Stimulated activated CD8-positive, alpha-beta memory T cell treated with anti-CD3 and anti-CD28 coated beads, Interleukin-7, amount 100 ng/mL, for 48 hours (primary cell): ENCODE measurements at places on chromosomes 16 and 17.
A peak's percentile ranks its signal among the peaks of the same experiment; 100 is the strongest.

GRCh38 chr16:46843898-46844642 lies 13.1 kb upstream of the C16orf87 start:
- no peak for DNase-seq

DNA sequence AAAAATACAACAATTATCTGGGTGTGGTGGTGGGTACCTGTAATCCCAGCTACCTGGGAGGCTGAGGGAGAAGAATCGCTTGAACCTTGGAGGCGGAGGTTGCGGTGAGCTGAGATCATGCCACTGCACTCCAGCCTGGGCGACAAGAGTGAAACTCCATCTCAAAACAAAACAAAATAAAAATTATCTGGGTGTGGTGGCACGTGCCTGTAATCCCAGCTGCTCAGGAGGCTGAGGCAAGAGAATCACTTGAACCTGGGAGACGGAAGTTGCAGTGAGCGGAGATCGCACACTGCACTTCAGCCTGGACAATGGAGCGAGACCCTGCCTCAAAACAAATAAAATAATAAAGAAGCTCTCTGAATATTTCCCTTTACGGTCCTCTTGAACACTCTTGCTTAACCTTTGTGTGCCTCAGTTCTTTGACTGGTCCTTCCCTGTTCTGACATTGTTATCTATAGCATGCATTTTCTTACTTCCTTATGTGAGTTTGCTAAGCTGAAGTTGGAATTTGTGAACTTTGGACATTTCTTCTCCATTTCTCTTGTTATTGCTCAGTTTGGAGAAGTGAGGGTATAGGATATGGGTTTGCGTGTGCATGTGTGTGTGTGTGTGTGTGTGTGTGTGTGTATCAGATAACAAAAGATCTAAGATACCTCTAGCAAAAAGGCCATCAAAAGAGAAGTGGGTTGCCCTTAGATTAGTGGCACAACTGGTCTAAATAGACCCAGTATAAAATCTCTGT lies 29.7 kb upstream of the WSB1 start:
- no peak for DNase-seq

GRCh38 chr17:69466905-69467667 lies 52.6 kb downstream of the MAP2K6 start:
- no peak for DNase-seq

- no peak for DNase-seq
These were observed 341.0 kb downstream of the SEC14L1 start for GRCh38 chr17:77481476-77482374.

DNA sequence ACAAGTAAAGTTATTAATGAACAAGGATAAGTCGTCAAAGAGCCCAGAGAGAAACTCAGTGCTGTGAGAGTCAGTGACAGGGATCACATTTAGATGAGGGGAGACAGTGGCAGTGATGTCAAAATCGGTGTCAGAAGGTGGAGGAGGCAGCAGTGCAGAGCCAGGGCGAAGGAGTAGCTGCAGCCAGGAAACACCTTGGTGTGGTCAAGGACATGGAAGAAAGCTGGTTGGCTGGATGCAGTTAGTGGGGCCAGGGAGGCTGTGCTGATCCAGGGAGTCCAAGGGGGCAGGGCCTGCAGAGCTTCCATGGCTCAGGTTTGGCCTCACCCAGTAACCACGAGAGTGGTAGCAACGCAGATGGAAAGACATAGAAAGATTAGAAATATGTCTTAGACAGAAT lies 50.7 kb upstream of the ADORA2B start:
- no peak for DNase-seq

DNA sequence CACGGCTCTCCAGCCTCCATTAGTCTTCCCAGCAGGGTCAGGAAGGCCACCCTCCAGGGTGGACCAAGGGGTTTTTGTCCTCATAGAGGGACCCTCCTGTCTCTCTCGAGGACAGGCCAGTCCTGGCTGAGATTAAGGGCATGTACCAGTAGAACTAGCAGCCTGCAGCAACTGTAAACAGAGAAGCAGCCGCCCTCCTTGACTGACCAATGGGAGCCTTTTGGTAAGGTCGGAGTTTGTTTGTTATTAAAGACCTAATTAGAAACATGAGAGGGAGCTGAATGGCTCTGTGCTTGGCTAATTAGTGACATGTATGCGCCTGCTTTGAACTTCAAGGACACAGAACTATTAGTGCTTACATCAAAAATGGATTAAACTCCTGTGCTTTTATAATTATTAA lies 80.0 kb downstream of the CCDC182 start:
- no peak for DNase-seq

DNA sequence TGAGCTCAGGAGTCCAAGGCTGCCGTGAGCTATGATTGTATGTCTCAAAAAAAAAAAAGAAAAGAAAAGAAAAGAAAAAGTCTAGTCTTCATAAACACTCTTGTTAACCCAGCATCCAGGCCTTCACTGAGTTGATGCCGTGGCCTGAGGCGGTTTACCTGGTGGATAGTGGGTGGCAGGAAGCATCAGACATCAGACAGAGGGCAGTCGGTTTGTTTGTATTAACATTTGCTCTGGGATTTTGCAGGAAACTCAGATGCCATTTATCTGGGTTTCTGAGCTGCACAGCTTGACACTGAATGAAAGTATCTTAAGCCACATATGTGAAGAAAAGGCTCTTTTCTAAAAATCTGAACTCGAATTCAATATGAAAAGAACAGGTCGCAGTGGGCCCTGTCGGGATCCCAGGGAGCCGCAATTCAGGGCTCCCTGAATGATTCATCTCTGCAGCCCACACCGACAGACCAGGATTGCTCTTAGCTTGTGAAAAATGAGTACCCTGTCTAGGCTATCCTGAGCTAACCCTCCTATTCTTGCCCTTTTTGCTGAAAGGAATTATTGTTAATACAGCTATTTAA lies 1.1 kb upstream of the DBNDD1 start:
- DNase-seq, result no peak

DNA sequence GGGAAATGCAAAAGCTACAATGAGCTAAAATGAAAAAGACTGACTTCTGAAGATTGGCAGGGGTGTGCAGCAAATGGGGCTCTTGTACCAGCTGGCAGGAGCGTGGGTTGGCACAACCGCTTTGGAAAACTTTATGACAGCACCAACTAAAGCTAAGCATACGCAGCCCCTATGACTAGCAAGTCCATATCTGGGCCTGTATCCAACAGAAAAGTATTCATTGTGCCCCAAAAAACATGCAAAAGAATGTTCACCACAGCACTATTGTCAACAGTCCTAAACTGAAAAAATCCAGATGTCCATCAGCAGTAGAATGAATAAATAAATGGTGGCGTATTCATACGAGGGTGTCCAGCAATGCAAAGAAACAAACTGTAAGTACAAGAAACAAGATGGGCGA lies 22.6 kb upstream of the ITGA3 start:
- DNase-seq, result no peak

DNA sequence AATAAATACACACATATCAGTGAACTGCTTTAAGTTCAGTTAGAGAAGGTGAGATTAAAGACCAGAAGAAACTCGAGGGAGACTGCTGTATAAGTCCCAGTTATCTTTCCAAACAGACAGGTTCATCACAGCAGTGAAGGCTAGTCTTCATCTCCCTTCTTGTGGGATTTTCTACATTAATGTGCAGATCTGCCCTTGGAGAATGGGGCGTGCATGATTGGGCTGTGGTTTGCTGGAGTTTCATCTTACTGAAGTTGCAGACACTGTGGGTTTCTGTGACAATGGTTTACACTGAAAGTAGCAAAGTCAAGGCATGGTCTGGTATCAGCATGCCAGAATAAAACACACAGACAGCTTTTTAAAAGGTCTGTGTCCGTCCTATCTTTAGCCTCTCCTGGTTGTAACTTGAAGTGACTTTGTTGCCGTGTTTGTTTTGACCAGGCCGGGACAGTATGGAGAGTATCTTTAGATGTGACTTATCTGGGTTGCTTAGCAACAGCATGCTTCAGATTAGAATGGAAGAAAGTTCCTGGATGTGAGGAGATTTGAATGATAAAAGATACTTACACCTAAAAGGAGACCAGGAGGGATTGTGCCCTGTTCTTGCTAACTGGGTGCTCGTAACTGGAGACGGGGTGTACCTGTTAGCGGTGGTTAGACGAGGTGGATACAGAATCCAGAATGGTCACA lies 16.1 kb downstream of the NAA60 start:
- DNase-seq, result no peak

GRCh38 chr17:8365143-8365542 lies 11.4 kb downstream of the KRABD2 start:
- DNase-seq, result no peak

GRCh38 chr17:2064980-2065785 lies 10.3 kb downstream of the HIC1 start:
- peak; percentile 63 for DNase-seq

DNA sequence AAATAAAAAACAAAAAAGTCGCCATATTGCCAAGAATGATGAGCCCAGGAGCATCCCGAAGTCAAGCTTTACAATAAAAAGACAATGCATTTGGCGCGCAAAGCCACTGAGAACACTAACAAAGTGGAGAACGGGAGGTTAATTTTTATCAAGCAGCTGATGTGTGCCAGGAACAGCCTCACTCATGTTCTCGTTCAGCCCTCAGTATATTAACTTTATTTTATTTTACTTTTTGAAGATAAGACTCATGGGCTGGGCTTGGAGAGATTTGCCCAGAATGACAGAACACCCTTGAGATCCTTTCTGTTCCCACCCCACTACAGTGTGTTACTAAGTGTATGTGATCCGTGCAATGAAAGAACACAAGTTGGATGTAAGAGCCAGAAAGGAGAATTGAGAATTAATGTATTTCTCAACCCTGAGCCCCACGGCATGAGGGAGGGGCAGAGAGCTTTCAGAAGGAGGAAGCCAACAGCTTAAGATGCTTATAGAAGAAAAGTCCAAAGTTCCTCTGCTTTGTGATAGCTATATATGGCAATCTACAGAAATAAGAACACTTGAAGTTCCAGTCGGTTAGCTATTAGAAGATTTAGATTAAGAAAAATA lies 48.4 kb downstream of the COTL1 start:
- DNase-seq, result no peak

GRCh38 chr16:262121-262745 lies 13.5 kb downstream of the RGS11 start:
- DNase-seq, result no peak

- no peak for DNase-seq
These were observed 27.5 kb upstream of the ADCY7 start for GRCh38 chr16:50238868-50239301.

DNA sequence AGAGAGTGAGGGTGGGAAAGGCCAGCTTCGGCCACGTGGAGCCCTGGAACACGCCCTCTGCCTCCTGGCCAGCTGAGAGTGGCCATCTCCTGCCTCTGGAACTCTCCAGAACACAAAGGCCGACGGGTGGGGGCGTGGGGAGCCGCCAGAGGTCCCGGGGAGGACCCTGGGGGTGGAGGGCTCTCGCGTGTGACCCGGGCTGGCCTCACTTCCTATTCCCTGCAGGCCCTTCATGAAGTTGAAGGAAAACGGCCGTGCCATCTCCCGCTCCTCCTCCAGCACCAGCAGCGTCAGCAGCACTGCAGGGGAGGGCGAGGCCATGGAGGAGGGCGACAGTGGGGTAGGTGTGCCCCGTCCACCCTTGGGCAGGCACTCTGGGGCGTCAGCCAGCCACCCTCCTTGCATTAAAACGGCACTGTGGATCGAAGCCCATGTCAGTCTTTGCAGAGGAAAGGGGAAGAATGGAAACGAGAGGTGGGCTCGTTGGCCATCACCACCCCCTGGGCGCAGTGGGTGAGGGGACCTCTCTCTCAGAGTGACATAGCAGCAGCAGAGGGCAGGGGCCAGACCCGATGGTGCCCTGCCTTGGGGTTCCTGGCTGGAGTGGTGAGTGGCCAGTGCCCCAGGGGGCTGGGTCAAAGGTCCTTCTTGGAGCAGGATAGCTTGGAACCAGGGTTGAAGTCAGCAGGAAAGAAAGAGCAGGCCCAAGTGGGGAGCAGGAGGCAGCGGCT lies 37.1 kb downstream of the OR1D5 start:
- DNase-seq, result no peak

DNA sequence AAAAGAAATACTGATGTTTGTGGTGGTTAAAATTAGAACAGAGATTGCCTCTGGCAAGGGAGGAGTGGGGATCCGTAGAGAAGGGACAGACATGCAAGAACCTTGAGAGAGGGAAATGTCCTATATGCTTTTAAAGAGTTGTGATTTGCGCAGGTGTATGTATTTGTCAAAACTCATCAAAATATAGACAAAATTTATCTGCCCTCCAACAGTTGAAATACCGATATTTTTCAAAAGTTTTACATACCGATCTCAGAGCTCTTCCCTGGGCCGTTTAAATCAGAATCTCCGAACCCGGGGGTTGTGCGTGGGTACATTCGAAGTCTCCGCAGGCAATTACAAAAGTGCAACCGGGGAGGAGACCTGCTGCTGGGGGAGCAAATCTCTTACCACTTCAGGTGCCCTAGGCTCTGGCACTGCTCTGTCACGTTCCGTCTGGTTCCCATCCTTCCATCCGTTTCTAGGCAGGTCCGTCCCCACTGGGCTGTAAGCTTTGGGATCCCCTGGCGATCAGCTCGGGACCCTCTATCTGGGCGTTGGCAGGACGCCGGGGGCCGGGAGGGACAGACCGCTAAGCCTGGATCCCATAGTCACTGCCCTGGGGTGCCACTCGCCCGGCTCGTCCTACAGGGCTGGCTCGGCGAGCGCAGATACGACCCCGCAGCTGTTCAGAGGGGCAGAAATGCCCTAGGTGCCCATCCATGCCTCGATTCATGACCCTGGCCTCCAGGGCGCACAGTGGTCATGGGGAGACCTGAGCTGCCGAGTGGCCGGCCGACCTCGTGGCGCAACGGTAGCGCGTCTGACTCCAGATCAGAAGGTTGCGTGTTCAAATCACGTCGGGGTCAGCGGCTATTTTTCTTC lies 4.2 kb downstream of the BORCS6 start:
- peak; percentile 86 for DNase-seq

DNA sequence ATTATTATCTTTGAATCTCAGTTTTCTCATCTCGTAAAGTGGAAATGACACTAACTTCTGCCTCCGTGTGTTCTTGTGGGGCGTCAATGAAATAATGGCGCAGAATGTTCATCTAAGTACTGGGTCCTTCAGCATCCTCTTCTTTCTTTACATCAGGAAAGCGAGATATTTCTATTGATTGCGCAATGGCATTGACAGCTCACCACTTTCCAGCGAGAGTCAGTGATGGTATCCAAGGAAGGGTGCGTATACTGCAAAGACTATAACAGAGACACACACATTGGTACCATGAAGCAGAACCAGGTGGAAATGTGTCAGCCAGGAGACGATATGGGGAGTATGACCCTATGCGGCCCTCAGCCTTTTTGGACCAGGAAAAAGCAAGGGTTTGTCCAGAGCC lies 162.1 kb downstream of the SHISA9 start:
- no peak for DNase-seq

GRCh38 chr16:88392616-88393015 lies 9.9 kb downstream of the ZNF469 start:
- no peak for DNase-seq

- no peak for DNase-seq
These were observed 20.1 kb upstream of the CYLD start for GRCh38 chr16:50721549-50722404.

- DNase-seq, result no peak
These were observed 124.8 kb upstream of the RBL2 start for GRCh38 chr16:53309457-53309856.
